ENCODE measurements at places on chromosomes 13 and 19.

DNA sequence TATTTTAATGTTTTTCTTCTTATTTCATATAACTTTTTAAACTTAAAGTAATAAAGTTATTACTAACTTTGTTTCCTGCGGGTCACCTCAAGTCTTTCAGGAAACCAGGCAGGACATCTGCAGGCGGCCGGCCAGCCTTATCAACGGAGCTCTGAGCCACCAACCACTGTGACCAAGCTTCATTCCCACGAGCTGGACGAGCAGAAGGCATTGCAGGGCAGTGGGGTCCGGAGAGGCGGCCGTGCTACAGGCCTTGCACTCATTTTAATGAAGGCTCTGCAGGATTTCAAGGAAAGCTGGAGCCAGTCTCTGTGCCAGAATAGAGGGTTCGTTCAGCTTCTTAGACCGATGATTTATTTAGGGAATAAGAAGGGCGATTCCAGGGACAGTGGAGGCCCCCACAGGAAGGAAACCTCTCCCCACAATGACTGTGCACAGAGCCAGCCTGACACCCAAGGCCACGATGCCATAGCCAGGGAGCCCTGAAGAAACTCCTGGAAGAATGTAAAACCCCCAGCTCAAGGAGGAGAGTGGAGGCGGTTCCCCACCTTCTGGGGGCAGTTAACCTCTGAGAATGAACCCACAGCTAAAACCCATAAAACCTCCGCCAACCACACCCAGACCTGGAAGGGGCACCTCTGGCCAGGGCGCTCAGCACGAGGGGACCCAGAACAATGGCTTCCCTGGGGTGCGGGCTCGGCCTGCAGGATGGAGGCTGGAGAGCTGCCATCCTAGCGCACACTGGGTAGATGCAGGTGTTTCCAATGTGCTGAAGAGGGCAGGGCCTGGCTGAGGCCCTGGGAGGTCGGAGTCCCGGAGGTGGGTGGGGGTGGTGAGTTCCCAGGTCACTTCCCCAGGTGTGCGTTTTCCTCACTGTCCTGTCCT is 75.0 kb downstream of the RASA3 start:
- no peak for DNase-seq

DNA sequence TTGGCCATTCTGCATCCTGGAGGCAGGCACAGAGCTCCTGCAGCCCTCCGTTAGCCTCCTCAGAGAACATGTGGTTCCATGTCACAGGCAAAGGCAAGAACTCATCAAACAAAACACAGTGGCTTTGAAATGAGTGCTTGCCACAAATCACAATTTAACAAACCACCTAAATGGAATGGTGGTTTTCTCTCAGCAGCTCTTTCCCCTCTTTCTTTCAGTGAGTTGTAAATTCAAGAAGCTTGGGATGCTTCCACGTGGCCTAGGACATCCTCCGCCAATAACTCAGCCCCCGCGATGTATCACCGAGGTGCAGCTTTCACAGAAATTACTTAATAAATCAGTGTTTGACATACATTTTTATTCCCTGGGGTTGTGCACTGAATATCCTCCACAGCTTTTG is 65.4 kb upstream of the RFC3 start:
- DNase-seq = no peak

DNA sequence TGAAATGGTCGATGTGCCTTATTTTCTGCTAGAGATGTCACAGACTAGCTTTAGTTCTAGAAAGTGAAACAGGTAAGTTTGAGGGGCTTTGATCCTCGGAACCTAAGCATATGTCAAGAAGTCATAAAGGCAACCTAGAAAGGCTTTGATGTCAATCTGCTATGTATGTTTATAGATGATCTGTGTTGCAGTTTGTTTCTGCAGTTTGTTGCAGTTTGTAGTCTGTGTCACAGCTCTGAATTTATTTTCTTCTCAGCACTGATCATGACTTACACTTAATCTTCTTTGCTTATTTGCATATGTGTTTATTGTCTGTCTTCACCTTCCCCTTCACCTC is 5.9 kb downstream of the LSM14A start:
- no peak for DNase-seq

GRCh38 chr13:36131931-36132297 is 732 bp upstream of the DCLK1 start:
- peak; percentile 42 for DNase-seq

DNA sequence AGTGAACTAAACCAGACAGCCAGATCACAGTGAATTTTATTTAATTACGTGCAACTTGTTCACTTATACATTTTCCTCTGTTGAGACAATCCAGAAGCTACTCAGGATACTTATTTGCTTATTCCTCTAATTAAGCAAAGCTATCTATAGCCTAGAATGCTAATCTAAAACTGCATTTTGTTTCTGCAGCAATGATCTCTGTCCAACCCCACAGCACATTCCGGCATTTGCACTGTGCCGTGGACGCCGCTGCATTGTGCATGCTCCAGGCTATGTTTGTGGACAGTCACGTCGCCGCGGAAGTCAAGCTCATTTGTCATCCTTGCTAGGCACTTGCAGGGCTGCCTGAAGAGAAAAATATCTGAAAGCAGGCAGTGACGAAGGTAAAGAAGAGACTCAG is 406.9 kb downstream of the RFC3 start:
- no peak for DNase-seq

- DNase-seq = peak; percentile 77
These were observed 224.7 kb downstream of the GGACT start for GRCh38 chr13:100363874-100364273.

DNA sequence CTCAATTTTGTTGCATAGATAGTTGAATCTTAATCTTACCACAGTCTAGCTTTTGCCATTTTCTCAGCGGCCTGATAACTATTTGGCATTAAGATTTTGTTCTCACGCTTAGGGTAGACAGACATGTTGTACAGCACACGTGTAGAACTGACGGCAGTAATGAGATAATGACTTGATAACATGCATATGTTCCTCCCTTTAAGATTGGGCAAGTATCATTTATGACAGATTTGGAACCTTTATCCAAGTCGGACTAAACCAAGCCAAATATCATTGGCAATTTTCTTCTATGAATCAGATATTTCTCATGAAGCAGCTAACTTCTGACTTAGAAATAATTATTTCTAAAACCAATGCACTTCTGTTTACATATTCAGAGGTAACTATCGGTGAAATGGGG is 205.5 kb downstream of the NDFIP2 start:
- no peak for DNase-seq

GRCh38 chr13:43787997-43788396 is 1.2 kb upstream of the ENOX1 start:
- peak; percentile 53 for DNase-seq

DNA sequence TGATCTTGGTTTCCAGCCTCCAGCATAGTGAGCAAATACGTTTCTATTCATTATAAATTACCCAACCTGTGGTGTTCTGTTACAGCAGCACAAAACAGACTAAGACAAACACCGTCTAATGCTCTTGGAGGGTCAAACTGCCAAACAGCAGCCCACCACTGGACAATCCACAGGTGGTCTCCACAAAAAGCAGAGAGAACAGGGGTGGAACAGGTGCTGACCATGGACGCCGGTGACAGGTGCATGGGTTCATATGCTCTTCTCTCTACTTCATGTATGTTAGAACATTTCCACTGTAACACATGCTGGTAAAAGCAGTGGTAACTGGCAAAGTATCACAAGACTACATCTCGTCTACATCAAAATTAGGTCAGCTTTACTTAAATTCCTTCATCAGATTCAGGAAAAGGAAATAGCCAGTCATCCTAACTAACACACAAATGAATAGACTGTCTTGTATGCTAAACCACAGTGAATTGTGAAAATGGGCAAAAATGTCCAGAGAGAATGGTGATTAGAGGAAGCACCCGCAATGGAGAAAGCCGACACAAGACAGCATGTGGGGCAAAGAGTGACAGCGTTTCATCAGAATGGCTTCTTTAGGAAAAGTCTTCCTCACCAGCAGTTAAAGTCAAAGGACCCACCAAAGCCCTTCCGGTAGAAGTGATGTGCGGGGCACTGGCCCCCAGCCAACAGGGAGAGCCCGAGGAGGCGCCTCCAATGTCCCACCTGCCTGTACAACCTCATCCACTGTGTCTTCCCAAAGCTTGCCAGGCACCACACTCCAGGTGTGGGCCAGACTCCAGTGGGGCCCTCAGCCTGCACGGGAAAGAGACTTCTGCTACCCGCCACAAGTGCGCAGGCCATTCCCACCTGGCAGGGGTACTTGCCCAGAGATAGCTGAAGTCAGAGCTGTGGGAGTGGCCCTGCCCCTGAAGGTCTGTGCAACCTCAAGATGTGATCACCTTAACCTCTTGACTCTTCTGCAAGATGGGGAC is 6.5 kb downstream of the CARS2 start:
- no peak for DNase-seq

GRCh38 chr19:38308006-38308766 is 4.1 kb downstream of the C19orf33 start:
- DNase-seq = no peak

DNA sequence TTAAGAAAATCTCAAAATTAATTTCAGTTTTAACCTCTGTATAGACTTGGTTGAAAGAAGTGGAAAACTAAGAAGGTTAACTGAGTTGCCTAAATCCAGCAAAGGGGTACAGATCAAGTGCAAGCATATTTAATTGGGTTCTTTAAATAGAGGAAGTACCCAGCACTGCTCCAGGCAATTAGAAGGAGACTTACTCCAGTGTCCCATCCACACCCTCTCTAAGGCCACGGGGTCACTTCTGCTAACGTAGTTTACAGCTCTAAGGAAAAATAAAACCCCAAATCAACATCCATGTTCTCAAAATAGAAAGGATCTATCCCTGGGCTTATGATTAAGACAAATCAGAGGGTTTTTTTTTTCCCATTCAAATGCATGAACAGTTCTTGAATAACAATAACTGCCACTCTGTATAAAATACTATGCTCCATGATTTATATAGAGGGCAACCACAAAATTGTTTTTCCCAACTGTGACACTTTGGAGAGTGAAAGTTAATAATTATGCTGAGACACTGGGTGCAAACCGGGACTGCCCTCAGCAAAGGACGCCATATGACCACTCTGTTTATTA is 4.6 kb downstream of the FRY start:
- DNase-seq = no peak

DNA sequence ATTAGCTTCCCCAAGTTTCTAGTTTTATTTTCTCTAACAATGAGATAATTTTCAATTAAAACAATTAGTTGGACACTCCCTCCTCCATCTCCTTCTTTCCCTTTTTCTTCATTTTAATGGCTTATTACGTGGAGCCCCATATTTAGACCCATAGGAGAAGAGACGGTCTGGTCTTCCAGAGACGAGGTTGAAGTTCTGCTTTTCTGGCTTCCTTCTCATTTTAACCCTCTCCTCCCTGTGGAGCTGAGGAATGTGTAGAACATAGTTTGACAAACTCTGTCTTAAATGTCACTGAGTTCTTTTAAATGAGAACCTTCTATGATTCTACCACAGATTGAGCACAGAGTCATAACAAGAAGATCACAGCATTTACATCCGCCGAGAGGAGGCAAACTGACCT is 86.8 kb downstream of the EDNRB start:
- no peak for DNase-seq

GRCh38 chr13:95181586-95181985 is 119.7 kb downstream of the ABCC4 start:
- DNase-seq = no peak

DNA sequence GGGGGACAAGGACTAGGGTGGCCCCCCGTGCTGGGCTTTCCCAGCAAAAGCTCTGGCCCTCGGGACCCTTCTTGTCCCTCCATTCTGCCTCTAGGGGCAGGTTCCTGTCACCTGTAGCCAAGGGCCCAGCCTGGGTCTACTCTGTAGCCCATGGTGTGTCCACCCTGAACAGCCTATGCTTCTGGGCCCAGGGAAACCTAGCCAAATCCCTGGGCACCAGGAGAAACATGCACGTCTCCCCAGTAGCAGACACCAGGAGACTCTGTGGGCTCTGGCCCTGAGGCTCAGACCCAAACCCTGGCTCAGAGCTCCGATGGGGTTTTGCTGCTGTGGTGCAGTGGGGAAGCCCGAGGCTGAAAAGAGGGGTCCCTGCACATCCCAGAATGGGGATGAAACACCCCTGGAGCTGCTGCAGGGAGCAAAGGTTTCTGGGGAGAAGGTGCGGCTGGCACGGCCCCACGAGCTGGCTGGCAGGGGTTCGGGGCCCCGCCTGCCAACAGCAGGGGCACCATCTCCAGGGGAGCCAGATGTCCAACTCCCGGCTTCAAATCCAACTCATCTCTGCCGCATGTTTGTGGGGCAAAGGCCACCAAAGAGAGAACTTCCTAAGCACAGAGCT is 18.2 kb downstream of the CEBPG start:
- no peak for DNase-seq

GRCh38 chr13:39510316-39510695 is 92.7 kb downstream of the LHFPL6 start:
- no peak for DNase-seq

GRCh38 chr13:41565216-41565615 is 107.9 kb downstream of the RGCC start:
- DNase-seq = peak; percentile 64

DNA sequence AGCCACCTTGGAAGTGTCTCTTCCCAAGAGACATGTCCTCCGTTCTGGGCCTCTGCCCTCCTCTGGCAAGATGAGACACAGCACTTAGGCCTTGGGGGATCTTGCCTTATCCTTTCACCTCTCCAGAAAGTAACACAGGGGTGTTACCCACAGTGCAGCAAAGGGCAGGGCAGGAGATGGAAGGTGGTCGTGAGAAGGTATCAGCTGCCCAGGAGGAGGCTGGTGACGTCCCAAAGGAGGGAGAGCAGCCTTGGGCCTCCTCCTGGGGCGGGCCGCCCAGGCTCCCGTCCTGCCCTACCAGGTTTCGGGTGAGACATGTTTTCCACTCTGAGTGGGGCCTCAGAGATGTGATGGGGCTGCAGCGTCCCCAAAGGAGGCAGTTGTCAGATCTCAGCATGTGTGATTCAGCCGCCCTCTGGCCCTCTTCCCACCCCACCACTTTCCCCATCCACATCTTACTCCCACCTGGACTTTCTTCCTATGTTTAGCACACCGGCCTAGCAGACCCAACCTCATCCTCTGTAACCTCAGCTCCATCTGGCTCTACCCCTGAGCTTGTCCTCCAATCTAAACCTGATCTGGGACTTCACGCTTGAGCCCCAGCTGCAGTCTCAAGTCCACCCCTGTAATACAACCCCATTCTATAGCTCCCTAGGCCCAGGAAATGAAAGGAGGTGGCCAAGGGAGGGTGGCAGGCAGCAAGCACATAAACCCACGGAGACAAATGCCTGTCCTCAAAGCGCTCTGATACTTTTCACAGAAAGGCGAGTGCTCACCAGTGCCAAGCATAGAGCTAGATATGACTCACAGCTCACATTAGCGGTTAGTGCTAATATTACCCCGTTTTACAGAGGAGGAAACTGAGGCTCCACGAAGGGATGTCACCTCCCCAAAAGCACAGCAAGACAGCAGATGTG is 9.3 kb downstream of the POU2F2 start:
- no peak for DNase-seq
